Trophoblast cell (in vitro differentiated cells and primary cell): ENCODE measurements at places on chromosomes 4 and X.

GRCh38 chr4:25697516-25697915 lies 41.9 kb downstream of the SLC34A2 start:
- peak; percentile 18 for DNase-seq

- DNase-seq: peak; percentile 72
Measured at GRCh38 chrX:31353095-31353494, 281.3 kb upstream of the FTHL17 start.

GRCh38 chr4:150130933-150131332 lies 52.7 kb downstream of the DCLK2 start:
- no peak for DNase-seq

- DNase-seq: no peak
Measured at GRCh38 chr4:86608757-86609375, 14.8 kb downstream of the PTPN13 start.

DNA sequence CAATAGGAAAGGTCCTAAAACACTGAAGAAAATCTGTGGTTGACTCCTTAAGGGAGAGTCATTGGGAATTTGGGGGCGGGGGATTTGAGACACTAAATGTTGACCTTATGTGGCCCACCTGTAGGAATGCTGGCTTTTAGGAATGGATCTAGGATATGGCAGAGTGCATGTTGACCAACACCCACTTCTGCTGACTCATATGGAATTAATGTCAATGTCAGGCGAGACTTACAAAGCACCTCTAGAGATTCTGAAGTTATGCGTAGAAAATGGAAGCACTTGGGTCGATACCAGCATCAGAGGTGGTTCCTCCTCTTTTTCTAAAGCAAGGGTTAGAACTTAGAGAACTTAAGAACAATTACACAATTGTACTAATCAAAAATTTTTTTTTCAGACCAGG lies 100.6 kb upstream of the CBR4 start:
- DNase-seq: no peak
